Muscle of back (tissue), 13 donors: ENCODE measurements at places on chromosomes 1 and 21.
A peak's percentile ranks its signal among the peaks of the same experiment; 100 is the strongest.

- no peak for DNase-seq
Observed at GRCh38 chr1:246216906-246217305, 290.2 kb downstream of the SMYD3 start.

DNA sequence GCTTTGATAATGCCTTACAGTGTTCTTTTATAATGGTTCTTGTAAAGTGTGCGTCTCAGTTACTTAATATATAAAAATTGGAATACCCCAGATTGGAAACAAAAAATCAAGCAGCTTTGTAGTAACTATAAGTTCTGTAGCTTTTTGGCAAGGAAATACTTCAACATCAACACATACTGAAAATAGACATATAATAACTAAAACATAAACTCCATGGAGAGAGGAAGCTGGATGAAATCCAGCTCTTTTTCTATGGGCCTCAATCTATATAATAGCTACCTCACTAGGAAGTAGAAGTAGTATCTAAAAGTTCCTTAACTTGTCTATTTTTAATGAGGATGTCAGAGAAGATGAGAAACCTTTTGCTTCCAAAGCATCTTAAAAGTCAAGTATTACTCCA, 313.3 kb upstream of the NFIA start:
- no peak for DNase-seq

DNA sequence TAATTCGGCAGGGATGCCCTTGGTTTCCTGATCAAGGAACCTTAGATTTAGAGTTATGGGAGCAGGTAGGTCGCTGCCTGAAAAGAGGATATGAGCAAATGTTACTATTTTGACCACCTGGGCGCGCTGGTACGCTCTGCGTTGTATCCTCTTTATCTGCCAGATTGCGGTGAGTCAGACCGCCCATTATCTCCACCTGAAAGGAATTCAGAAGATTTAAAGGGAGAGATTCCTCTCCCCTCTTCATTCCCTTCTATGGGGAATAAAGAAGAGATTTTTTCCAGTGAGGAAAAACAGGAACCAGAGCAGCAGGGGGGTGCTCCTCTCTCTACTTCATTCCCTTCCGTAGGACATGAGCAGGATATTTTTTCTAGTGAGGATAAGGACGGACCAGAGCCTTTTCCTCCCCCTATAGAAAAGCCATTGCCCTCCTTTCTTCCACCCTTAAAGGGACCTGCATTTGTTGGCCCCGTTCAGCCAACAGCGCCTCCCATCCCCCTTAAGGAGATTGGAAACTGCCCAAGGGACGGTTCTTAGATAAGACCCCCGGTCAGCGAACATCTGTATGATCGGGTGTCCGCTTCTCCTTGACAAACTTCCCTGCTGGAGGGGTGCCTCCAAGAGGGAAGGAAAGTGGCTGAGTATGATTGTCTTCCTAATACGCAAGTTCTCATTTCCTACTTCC, 34.1 kb downstream of the CLCA1 start:
- DNase-seq, result no peak

GRCh38 chr1:15332952-15333715, 76.6 kb upstream of the EFHD2 start:
- no peak for DNase-seq

DNA sequence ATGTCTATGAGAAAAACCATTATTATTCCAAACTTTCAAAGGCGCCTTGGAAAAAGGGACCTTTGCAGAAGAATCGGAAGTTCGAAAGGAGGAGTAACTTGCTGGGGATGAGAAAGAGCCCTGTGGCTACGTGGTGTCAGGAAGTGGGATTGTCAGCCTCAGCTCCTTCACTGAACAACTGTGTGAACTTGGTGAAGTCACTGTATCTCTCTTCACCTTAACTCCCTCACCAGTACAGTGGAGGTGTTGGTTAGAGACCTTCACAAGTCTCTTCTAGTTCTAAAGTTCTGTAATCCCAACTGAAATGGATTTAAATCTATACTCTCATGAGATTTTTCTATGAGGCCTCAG, 285.6 kb downstream of the CACNA1E start:
- DNase-seq, result no peak

DNA sequence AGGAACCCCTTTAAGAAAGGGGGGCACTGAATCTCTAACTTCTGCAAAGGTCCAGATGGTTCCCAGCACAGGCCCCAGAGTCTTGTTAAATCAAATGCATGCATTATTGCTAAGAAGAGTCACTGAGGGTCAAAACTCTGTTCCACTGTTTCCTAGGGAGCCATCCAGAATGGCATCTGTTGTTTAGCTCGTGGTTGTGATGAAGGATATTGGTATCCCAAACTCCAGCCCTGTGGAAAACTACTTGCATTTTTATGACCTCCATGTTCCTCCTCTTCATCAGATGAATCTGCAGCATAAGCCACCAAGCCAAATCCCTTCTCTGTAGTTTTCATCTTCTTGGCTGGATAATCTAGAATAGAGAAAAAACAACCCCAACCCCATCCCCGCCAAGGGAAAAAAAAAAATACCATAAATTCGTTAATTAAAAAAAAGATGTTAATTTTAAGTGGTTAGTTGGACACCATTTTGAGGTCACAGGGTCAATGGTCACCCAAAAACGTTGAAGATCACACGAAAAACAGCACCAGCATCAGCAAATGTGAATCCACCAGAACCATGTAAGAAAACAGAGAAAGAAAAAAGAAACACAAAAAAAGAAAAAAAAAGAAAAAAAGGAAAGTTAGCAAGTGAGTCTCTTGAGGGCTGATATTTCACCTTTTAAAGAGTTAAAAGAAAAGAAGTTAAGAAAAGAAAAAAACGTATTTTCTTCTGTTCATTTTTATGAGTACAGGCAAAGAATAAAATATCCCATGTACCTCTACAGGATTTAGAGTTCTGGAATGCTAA, 3.0 kb upstream of the RIT1 start:
- DNase-seq, result no peak

DNA sequence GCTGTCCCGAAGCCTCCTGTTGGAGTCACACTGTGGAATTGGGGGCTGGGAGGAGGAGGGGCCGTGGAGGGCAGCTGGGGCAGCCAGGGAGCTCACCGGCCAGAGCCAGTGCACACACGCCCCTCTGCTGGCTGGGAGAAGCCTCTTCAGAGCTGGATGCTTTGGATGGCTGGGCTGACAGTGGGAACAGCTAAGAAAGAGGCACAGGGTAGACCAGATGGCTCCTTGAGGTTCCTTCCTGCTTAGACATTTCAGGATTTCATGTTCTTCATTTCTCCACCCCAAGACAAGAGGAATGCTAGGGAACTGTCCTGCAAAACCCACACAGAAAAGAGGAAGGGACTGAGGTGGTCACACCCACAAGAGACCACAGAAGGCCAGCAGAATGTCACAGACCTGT, 254.8 kb upstream of the VAMP3 start:
- DNase-seq, result no peak

GRCh38 chr1:115302390-115302961, 35.6 kb downstream of the NGF start:
- DNase-seq, result peak; percentile 84

DNA sequence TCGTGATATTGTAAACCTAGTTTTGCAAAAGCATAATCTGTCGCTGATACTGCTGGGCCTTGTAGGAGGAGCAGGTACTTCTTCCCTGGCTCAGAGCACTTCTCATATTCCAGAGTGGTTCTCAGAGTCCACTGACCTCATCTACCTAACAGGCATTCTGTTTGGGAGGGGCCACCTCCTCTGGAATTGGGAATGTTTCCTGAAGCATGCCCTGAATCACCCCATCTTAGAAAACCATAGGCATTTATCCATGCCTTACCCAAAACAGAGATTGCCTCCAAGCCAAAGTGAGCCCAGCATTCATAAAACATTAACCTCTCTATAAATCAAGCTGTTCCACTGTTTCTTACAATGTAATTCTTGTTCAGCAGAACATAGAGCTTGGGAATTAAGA, 35.1 kb downstream of the SLC44A3 start:
- no peak for DNase-seq

- DNase-seq, result peak; percentile 86
Observed at GRCh38 chr1:24390924-24391782, 22.4 kb downstream of the STPG1 start.

GRCh38 chr1:78370779-78371482, 119.8 kb upstream of the PTGFR start:
- DNase-seq, result no peak

GRCh38 chr1:226425431-226426031, 17.6 kb upstream of the PARP1 start:
- DNase-seq, result no peak

GRCh38 chr1:21607549-21608529, 61.3 kb downstream of the RAP1GAP start:
- DNase-seq, result no peak

DNA sequence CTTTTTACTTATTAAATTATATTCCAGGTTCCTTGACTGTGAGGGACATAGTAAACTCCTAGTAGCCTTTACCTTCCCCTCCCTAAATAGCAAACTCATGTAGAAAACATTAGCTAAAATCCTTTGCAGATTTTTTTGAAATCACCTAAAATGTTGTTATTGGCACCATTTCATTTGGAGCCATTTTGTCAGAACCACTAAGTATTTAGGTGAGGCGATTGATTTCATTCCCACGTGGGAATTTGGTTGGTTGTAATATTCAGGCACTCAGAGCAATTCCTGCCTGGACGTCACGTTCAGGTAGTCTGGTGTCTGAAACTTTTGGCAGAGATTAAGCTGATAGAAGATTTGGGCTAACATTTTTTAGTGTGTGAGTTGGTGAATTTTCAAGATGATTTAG, 84.3 kb downstream of the CAMTA1 start:
- DNase-seq, result no peak

- no peak for DNase-seq
Observed at GRCh38 chr1:52189898-52190480, 48.1 kb downstream of the ZFYVE9 start.
